Activated T-cell treated with anti-CD3 and anti-CD28 coated beads for 4 hours (primary cell): ENCODE measurements at places on chromosomes 16 and 17.

GRCh38 chr17:17703140-17703919 is 22.1 kb downstream of the RAI1 start:
- DNase-seq: no peak

DNA sequence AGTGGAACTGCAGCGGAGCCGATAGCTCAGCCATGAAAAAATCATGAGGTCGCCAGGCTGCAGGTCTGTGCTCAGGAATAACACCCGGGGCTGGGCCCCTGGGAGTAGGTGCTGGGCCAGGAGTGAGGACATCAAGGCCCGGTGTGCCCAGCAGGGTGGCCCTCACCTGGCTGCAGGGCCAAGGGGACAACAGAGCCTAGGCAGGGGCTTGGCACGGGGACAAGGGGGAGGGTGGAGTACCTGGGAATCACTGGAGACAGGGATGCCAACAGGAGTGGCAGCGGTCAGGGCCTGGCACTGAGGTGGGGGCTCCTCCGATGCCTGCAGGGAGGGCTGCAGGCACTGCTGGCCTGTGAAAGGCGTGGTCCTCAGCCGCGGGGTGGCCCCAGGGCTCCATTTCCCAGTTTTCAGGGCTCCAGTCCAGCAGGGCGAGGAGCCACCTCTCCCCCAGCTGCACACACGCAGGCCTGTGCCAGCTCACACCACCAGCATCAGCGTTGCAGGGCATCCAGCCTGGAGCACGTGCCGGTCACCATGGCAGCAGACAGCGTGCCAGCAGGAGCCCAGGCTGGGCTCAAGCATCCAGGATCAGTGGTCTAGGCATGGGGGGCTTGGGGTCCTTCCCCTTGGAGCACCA is 4.7 kb upstream of the FSCN2 start:
- DNase-seq: no peak

GRCh38 chr16:54645345-54645744 is 285.3 kb upstream of the IRX5 start:
- DNase-seq: no peak

DNA sequence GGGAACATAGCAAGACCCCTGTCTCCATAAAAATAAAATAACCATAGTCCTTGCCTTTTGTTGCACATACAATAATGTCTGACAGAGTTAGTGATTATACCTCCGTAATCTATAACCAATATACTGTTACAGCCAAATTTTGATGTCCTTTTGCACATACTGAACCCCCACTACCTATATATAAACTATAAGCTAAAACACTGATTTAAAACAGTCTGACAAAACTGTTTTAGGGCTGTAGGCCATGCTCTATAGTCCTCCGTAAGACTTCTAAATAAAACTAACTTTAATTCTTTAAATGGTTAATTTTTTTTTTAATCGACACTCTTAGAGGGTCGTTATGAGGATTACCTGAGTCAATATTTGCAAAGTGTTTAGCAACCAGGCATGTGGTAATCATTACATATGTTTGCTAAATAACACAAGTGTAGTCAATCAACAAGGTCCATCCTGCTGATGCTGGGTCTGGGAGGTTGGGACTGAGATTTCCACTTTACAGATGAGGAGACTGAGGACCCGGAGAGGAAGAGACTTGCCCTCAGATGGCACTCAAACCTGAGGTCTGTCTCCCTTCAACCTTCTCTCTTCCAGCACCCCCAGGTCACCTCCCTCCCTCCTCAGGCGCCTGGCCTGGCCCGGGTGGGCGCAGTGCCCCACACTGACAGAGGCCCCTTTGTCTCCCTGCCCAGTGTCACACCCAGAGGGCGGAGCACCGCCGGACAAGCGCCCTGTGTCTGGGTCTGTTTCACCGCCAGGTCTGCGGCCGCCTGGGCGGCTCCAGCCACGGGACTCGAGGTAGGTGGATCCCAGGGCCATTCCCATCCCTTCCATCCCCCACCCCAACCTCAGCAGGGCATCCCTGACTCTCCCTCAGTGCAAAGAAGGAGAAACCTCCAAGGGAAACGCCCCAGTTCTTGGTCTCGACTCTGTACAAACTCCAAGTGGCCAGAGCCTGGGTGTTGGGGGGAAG is 10.3 kb downstream of the ZNF385C start:
- DNase-seq: no peak

DNA sequence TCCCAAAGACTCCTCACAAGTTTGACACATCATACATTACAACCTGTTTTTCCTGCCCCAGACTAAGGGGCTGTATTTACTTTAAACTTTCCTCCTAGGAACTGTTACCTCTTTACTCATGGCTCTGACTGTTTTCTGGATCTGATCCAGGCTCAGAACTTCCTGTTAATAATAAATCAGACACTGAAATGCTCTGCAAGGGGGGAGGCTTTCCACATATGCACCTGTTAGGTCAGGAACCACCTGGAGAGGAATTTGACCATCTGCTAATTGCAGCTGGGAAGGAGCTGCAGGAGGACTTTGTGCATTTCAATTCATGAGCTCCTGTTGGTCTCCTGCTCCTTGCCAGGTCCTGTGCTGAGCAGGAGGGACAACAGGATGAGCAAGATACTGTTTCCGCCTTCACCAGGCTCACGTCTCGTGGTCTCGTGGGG is 476.9 kb upstream of the CDH5 start:
- no peak for DNase-seq

GRCh38 chr17:63434951-63435571 is 11.0 kb downstream of the CYB561 start:
- DNase-seq: no peak

DNA sequence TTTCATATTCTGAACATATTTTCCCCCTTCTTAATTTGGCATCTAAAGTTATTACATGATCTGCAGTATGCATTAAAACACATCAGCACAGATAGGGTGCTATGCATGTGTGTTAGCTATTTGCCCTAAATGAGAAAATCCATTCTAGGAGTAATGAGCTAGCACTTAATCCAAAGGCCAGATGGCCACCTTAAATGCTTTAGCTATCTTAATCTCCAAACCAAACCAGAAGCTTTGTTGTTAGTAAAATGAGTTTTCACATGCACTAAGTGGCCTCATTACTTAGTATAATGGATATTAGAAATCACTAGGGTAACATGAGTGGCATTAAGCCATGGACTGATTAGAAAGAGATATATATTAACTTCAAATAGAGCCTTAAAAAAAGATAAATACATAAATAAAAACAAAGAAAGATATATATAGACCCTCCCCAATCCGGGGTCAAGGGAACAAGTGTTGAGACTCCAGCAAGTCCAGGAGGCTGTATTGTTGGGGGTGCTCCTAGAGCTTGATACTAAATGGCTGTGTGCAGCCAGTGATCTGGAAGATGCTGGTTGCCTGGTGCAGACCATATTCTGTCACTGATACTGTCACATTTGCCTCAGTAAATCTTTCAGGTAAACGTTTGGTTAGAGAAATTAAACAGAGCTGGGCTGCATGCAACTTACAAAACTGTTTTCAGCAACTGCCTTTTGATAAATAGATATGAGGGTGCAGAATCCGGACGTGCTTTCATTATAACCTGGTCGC is 67.3 kb downstream of the MYH10 start:
- no peak for DNase-seq

- no peak for DNase-seq
Measured at GRCh38 chr16:78900966-78901365, 699.6 kb downstream of the MAF start.

- DNase-seq: no peak
Measured at GRCh38 chr16:89135971-89136765, 35.4 kb upstream of the CDH15 start.

GRCh38 chr16:76052725-76053124 is 224.5 kb upstream of the CNTNAP4 start:
- DNase-seq: no peak

DNA sequence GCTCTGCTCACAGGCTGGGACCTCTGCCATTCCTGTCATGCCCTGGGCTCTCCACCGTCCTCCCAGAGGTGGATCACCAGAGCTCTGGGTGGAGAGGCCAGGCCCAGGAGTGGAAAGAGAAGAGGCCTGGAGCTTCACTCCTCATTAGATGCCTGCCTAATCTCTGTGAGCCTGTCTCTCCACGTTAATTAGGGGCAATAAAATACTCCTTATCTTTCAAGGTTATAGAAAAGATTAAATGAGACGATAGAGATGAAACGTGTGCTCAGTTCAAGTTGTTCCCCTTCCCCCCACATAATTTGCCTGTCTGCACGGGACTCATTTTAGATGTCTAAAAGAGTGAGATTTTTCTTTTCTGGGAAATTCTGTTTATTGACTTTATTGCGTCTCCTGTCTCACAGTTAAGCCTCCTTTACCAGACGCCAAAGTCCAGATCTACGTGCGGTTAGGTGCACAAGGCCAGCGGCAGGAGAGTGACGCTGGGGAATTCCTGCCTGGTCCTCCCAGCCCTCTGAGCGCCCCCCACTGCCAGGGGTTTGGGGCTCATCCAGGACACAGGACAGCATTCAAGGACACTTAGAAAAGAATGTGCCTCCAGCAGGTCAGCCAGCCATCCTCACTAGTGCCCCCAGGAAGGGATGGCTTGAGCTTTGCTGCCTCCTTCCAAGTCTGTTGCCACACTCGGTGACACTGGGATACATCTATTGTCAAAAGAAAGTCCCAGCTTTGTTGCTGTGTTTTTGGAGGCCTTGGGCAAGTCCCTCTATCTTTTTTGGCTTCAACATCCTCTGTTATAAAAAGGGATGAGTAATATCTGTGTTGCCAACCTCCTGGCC is 42.3 kb downstream of the TBX4 start:
- DNase-seq: no peak
